ENCODE measurements at places on chromosomes 3 and 15.

DNA sequence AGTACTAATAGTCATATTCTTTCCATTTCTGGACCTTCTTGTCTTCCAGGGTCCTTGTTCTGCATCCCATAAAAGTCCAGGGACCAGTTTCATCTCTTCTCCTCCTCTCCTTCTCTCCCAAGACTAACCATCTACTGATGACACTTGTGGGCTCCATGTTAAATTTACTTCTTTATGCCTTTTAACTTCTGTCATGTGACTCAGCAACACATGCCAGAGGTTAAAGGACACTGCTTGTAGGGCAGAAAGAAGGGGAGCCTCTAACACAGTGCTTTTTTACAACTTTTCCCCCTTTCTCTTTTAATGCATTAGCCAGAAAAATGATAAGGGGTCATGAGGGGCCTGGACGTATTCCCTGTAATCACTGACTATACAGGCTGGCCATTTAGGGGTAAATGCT, 10.0 kb downstream of the SH3GL3 start:
- no peak for DNase-seq

GRCh38 chr15:87527875-87528274, 728.7 kb downstream of the NTRK3 start:
- no peak for DNase-seq

DNA sequence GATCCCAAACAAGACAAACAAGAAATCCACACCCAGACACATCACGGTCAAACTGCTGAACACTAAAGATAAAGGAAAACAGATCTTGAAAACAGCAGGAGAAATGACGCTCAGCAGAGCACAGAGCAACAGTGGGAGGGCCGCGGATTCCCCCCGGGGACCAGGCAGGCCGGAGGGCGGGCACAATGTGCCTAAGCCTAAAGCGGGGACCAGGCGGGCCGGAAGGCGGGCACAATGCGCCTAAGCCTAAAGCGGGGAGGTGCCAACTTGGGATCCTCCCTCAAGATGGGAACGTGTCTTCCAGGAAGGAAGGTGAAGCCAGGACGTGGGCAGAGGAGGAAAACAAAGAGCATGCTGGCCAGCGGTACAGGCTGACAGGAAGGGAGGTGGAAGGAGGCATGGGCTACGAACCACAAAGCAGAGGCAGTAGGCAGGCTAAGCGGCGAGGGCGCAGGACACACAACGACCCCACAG, 31.1 kb downstream of the CYFIP1 start:
- DNase-seq: peak; percentile 74

DNA sequence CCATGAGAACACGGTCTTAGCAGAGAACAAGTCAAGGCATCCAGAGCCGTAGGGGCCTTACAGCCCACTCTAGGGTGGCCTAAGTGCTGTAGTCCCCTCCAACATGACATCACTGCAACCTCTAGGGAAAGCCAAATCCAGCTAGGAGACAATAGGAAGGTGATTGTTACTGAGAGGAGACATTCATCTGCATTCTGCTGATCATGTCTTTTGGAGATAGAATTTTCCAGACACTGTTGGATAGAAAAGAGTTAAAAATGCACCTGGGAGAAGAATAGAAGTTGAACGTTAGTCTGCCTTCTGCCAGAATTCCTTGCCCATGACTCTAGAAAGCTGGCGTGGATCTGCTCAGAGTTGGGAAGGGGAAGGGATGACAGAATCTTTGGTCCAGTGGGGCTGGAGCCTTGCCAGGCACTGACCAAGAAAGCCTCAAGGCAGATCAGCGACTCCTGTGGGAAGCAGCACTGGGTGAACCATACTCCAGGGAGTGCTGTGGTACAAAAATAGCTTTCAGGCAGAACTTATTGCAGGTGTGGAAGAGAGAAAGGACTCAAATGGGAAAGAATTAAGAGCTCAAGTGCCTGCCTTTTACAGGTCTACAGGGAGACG, 44.8 kb upstream of the RAF1 start:
- DNase-seq: peak; percentile 42

GRCh38 chr3:191397771-191398170, 63.2 kb upstream of the PYDC2 start:
- DNase-seq: no peak

DNA sequence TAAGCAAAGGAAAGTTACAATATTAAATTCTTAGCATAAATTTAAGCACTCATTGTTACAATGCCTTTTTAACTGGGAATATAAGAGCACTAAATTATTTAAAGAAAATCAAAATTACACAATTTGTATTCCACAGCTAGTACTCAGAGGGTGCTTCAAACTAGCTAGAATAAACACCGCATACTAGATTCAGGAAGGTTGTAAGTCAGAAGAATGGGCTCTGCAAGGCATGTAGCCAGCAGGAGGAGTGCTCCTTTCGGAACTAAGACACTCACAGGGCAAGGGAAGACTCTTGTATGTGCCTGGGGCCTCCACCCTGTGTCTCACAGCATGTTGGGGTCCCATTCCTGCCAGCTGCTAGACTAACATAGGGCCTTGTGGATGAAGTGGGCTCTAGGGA, 327.7 kb upstream of the ALCAM start:
- DNase-seq: no peak

DNA sequence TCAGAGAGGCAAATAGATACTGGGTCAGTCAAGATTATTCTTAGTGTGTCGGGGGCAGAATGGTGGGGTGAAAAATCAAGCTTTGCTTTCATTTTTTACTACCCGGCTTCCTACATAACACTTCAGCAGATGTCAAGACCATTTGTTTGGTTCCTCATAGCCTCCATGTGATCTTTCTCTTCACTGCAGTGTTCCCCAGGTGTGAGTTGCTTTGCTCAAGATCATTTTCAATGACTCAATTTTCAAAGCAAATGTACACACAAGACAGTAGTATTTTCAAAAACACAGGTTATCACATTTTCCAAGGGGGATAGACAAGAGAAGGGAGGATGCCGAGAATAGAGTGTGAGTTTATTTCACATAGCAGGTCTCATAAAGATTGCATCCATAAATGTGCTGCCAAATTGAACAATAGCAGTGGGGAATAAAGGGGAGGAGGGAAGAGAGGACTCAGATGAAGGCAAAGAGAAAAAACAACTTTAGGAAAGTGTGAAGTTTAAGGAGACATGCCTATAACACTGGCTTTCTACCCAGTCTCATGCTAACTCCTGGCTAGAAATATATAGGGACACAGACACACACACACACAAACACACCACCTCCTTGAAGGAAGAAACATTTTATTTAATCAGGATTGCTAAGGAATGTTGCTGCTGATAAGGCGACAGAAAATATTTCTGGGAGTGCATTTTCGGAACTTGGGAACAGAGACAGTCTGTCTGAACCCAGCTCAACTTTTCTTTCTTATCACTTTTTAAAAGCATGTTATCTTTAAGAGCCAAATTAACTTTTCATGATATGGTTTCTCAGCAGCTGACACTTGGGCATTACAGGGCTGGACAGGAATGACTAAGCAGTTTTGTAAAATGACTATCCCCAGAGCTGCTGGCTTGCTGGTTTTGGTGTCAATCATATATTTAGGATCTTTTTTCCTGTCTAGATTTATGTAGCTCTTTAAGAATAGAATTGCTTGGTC, 402.4 kb downstream of the RBMS3 start:
- DNase-seq: no peak

DNA sequence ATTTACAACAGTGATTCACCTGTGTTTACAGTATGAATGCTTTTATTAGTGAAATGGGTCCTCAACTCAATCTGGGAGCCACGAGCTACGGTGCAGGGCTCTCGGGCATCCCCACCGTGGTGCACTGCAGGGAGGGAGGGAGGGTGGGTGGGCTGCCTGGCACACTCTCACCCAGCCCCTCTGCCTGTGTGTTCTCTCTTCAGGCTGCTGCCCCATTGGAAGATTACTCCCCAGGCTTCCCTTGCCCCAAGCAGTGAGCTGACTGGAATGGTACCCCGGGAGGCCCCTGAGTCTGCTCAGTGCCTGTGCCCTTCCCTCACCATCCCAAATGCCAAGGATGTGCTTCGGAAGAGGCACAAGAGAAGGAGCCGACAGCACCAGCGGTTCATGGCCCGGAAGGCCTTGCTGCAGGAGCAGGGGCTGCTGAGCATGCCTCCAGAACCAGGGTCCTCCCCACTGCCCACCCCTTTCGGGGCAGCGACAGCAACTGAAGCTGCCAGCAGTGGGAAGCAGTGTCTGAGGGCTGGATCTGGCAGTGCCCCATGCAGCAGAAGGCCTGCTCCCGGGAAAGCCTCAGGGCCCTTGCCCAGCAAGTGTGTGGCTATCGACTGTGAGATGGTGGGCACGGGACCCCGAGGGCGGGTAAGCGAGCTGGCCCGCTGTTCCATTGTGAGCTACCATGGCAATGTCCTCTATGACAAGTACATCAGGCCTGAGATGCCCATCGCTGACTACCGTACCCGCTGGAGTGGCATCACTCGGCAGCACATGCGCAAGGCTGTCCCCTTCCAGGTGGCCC, 5.0 kb downstream of the AEN start:
- no peak for DNase-seq

DNA sequence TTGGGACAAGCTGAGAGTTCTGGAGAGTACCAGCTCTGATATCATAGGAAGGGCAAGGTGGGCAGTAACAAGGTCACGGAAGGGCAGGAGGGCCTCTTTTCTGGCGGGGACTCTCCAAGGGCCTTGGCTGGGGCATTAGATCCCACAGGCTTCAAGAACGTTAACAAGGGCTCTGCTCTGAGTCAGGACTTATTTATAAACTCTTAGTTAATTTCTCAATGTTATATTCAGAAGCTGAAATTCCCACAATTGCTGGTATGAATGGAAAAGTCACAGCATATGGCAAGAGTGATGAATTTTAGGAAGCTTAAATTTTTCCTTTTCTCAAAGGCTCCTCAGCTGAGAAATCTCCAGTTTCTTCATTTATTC, 320.2 kb upstream of the TBC1D5 start:
- DNase-seq: no peak

GRCh38 chr15:69755551-69756310, 303.1 kb downstream of the RPLP1 start:
- no peak for DNase-seq

GRCh38 chr3:160564258-160564911, 986 bp downstream of the KPNA4 start:
- peak; percentile 42 for DNase-seq

GRCh38 chr3:119562307-119562961, 3.0 kb upstream of the CD80 start:
- DNase-seq: no peak

DNA sequence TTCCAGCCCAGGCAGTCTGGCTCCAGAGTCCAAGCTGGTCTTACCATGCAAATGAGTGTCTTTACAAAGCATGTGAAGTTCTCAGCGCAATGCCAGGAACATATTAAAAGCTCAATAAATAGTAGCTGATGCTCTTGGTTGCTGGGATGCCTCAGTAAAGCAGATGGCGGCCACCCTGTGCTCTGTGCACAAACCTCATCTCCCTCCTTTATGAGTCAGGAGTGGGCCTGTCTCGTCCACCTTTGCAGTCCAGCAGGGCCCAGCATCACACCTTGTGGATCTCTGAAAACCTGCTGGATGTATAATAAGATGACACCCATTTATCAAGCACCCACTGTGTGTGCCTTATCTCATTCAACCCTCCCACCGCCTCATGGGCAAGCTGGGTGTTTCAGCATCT, 42.7 kb downstream of the FAM174B start:
- peak; percentile 3 for DNase-seq

- no peak for DNase-seq
Measured at GRCh38 chr3:11711876-11712275, 68.2 kb upstream of the VGLL4 start.

GRCh38 chr15:57165992-57166391, 210.3 kb upstream of the CGNL1 start:
- DNase-seq: no peak

- no peak for DNase-seq
Measured at GRCh38 chr3:146274833-146275232, 23.9 kb upstream of the PLSCR4 start.

DNA sequence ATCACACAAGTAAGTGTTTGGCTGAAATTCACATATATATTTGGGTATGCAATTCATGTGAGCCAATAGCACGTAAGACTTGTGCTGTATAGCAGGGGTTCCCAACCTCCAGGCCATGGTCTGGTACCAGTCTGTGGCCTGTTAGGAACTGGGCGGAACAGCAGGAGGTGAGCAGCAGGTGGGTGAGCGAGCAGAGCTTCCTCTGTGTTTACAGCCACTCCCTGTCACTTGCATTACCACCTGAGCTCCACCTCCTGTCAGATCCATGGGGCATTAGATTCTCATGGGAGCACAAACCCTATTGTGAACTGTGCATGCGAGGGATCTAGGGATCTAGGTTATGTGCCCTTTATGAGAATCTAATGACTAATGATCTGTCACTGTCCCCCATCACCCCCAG, 59.7 kb downstream of the MAP3K13 start:
- no peak for DNase-seq

DNA sequence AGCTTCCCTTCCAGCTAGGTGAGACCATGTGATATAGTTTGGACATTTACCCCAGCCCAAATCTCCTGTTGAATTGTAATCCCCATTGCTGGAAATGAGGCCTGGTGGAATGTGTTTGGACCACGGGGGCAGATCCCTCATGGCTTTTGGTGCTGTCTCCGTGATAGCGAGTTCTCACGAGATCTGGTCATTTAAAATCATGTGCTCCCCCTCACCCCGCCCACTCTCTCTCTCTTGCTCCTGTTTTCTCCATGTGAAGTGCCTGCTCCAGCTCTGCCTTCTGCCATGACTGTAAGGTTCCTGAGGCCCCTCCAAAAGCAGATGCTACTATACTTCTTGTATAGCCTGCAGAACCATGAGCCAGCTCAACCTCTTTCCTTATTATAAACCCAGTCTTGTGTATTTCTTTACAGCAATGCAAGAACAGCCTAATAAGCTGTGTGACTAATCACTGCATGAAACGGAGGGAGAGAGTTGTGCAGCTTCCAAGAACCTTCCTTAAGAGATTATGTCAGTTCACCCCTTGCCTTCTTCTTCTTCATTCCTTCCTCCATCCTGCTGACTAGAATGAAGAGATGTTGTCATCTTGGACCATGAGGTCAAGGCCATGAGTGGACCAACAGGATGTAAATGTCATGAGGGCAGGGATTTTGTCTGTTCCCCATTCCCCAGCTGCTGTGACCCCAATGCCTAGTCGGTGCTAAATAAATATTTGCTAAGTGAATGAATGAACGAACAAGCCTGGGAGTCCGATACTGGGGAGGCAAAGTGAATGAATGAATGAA, 91.0 kb downstream of the CPN2 start:
- no peak for DNase-seq

DNA sequence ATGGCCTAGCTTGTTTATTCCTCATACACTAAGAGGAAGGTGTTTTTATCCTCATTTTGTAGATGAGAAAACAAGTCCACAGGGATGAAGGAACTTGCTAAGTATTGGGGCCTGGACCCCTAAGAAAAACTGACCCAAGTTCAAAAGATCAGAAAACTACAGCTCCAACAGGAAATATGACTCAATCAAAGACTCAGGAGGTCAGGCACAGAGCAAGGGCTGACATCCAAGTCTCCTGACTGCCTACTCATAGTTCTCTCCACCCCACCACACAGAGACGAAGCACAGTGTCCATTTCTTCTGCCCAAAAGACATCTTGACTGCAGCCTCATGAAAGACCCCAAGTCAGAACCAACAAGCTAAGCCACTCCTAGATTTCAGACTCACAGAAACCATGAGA, 26.9 kb upstream of the TPM1 start:
- DNase-seq: no peak
